NCI-H524 (cell line): ENCODE measurements at places on chromosomes 5 and 9.
A peak's percentile ranks its signal among the peaks of the same experiment; 100 is the strongest.

DNA sequence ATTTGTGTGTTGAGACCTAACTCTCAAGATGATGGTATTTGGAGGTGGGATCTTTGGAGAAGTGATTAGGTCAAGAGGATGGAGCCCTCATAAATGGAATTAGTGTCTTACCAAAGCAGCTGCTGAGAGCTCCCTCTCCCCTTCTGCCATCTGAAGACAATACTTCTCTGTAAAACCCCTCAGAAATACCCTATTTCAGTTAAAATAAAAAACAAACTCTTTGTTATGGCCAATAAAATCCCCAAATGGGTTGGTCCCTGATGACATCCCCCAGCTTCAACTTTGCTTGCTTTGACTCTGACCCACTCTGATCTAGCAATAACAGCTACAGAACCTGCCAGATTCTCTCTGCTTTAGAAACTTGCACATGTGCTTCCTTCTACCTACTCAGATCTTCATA is 100.9 kb downstream of the SNCAIP start:
- no peak for DNase-seq

DNA sequence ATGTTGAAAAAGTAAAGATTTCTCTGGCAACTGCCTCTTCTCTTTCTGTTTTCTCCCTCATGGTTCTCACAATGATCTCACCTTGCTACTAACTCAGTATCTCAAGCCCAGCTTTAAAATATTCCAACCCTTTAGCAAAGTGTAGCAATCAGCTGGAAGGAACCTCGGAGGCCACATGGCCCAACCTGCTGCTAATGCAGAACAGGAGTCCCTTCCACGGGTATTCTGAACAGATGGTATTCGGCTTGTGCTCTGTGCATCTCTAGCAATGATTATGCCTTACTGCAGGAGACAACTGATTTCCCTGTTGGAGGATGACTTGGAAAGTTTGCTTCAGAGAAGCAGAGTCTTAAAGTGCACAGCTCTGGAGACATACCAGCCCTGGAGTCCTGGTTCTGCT is 151.8 kb upstream of the PPP1R2B start:
- DNase-seq = peak; percentile 51

DNA sequence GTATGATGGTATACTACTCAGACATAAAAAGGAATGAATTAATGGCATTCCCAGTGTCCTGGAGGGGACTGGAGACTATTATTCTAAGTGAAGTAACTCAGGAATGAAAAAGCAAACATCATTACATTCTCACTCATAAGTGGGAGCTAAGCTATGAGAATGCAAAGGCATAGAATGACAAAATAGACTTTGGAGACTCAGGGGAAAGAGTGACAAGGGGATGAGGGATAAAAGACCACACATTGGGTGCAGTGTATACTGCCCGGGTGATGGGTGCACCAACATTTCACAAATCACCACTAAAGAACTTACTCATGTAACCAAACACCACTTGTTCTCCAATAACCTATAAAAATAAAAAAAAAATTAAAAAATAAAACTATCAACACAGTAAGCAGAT is 587.3 kb upstream of the RGMB start:
- no peak for DNase-seq

- DNase-seq = no peak
Observed at GRCh38 chr5:72687288-72687687, 129.2 kb upstream of the TNPO1 start.

GRCh38 chr5:64074533-64074932 is 91.1 kb upstream of the RNF180 start:
- no peak for DNase-seq

DNA sequence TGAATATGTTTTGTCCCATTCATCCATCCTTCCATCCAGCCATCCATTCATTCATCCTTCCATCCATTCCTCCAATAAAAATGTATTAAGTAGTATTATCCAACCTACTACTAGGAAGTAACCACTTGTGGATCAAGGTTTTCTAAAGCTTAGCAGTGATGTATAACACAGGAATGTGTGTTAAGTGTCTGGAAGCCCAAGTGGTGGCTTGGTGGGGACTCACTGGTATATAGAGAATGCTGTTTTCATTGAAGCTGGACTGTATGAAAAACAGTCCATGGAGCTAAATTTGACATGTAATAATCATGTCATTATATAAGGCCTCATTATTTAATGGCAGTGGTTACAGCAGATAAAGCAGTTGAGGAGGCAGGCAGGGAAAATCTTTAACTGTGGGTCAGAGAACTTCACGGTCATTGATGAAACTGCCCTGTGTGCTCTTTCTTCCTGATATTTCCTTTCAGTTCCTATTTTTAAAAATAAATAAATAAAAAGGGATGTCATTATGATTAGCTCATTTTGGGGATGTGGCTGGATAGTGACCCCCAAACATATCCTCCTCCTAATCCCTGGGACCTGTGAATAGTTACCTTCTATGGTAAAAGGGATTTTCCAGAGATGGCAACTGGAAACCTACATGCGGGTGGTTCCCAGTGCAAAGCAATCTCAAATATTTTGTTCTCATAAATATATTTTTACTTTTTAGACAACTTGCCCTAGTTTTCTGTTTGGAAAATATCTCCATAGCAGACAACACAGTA is 82.3 kb downstream of the DAPK1 start:
- no peak for DNase-seq

GRCh38 chr5:114054594-114054993 is 307.3 kb upstream of the KCNN2 start:
- peak; percentile 20 for DNase-seq

- peak; percentile 40 for DNase-seq
Observed at GRCh38 chr9:131503626-131504465, 1.1 kb downstream of the POMT1 start.

DNA sequence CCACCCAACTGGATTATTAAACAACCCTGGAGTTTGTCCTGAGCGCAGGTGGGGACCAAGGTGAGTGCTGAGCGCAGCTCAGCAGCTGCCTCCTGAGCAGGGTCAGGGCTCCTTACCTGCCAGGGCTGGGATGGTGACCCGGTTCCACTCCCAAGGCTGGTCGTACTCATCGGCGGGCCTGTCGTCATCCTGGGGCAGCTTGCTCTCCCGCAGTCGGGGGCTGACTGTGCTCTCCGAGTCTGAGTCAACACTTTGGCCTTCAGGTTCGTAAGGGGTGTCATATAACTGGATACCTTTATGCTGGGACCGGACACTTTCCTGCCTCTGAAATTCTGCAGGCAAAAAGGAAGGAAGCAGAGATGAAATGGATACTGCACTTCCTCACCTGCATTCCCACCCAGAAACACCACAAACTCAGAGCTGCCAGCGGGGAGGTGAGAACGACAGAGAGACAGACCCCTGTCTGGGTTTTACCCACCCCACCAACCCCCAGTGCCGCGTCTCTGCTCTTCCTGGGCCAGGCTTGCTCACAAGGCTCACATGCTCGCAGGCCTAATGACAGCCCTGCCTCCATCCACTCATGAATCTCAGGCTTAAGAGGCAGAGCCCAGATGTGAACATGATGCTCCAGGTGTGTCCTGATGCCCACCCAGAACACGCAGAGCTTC is 70.7 kb upstream of the SLC25A51 start:
- DNase-seq = no peak

DNA sequence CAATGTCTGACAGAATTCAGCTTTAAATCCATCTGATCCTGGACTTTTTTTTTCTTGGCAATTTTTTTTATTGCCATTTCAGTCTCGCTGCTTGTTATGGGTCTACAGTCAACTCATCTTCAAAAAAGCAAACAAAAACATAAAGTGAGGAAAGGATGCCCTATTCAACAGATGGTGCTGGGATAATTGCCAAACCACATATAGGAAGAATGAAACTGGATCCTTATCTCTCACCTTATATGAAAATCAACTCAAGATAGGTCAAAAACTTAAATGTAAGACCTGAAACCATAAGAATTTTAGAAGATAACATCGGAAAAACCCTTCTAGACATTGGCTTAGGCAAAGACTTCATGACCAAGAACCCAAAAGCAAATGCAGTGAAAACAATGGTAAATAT is 389.1 kb upstream of the ST8SIA4 start:
- DNase-seq = peak; percentile 10

DNA sequence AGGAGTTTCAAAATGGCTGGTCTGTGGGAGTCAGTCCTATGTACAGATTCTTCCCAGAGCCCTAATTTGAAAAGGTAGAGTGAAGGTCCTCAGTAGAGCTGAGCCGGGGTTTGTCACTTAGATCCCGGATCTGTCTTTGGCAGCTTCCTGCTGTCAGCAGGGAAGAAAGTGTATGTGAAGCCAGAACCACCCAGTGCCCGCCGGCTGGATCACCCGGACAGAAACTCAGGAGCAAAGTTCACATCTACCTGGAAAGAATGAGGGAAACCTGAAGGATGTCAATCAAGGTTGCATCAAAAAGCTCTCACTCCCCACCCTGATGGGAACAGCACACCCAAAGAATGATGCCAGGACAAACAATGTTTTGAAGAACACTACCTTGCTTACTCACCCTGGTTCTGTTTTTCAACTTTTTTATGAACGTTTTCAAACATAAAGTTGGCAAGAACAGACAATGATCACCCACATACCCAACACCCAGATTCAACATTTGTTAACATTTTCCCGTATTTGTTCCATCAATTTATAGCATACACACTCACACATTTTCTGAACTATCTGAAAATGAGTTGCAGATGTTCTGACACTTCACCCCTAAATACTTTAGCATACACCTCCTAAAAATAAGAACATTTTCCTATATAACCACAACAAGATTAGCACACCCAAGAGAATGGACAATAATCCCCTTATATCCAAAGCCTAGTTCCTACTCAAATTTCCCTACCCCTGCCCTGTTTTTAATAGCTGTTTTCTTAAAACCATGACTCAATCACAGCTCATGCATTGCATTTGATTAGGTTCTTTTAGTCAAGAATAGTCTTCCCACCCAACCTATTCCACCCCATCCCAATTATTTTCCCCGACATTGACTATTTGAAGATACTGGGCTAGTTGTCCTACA is 133.9 kb downstream of the LHFPL2 start:
- DNase-seq = no peak

GRCh38 chr9:33852216-33852826 is 35.4 kb downstream of the UBE2R2 start:
- DNase-seq = peak; percentile 44

GRCh38 chr5:16549491-16550206 is 67.1 kb downstream of the RETREG1 start:
- DNase-seq = no peak

- DNase-seq = no peak
Observed at GRCh38 chr5:160957312-160957861, 105.4 kb upstream of the ATP10B start.

DNA sequence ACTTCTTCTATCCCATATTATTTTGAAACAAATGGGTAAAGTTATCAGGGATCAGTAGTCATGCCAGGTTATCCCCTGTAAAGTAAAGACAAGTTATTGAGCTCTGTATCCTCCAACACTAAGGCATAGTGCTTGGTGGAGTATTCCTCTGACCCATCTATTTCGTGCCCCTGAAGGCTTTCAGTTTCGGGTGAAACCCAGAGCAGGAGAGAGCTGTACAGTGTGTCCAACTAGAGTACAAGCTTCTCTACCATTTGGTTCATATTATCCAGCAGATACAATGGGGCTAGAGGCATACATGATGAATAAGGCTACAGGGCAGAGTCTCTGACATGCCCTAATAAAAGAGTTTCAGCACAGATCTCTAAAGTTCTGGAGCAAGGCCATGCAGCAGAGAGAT is 3.2 kb upstream of the SLC22A4 start:
- no peak for DNase-seq

DNA sequence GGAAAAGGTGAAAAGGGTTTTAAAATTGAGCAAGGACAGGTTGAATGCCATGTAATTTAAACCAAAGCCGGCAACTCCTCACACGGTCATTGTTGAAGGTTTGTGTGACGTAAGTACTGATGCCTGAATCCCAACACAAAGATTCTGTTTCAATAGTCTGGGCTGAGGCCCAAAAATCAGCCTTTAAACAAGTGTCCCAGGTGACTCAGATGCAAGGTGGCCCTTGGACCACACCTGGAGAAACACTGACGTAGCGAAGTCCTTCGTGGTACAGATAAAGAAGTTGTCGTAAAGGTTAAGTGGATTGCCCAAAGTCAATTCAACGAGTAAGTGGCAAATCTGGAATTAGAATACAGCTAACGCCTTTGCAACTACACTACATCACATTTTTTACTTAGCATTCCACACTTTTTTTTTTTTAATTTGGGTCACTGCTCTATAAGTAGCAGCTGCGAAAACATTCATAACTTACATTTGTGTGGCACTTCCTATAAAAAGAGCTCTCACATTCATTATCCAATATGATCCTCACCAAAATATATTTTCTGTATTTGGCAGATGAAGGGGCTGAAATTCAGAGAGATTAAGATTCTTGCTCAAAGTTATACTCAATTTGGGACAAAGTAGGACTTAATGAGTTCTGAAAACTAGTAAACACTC is 111.3 kb downstream of the LPAR1 start:
- no peak for DNase-seq

- no peak for DNase-seq
Observed at GRCh38 chr5:176806137-176806536, 4.2 kb upstream of the UNC5A start.

GRCh38 chr9:69535911-69536310 is 136.3 kb downstream of the APBA1 start:
- DNase-seq = no peak

GRCh38 chr5:96896806-96897205 is 20.5 kb downstream of the ERAP2 start:
- no peak for DNase-seq

GRCh38 chr9:92608909-92609445 is 61.0 kb downstream of the IPPK start:
- DNase-seq = no peak

GRCh38 chr5:102682101-102682647 is 72.9 kb upstream of the PAM start:
- no peak for DNase-seq

DNA sequence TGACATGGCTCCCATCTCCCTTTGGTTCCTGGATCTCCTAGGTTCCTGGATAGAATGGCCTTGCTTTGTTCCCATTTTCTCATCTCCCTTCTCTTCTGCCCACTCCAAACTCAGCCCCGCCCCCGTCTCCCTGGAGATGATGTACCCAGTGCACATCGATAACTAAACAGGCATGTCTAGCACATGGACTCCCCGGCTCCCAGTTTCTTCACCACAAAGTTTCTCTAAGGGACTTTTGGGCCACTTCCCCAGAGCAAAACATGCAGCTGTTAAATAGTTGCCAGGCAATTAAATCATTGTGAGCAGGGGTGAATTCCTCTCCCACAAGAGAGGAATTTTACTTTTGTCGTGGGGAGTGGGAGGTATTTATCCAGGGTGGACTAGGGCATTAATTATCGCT is 259.0 kb downstream of the GADD45G start:
- DNase-seq = no peak

- peak; percentile 70 for DNase-seq
Observed at GRCh38 chr9:114098021-114098935, 814 bp downstream of the KIF12 start.

- DNase-seq = no peak
Observed at GRCh38 chr9:131485728-131486422, 16.8 kb upstream of the POMT1 start.

- no peak for DNase-seq
Observed at GRCh38 chr9:108049026-108049607, 559.5 kb upstream of the KLF4 start.

- DNase-seq = no peak
Observed at GRCh38 chr5:1495525-1495897, 28.2 kb downstream of the LPCAT1 start.
